GDM1 (cell line): ENCODE measurements at places on chromosomes 11 and 22.

DNA sequence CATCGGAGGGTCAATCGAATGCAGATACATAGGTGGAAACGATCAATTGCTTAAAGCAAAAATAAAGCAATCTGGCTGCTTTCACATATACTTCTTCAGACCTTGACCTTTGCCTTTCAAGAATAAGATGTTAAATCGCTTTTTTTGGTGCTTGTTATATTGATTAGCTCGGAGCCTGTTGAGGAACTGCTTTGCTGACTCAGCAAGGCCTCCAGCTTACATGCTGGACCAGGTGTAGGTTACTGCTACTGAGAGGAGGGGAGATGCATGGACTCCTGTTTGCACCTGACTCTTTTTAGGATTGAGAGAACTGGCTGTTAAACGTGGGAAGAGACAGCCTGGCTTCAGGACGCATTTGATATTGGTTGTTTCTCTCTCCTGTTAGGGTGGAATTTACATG is 31.3 kb upstream of the NELL1 start:
- no peak for DNase-seq

DNA sequence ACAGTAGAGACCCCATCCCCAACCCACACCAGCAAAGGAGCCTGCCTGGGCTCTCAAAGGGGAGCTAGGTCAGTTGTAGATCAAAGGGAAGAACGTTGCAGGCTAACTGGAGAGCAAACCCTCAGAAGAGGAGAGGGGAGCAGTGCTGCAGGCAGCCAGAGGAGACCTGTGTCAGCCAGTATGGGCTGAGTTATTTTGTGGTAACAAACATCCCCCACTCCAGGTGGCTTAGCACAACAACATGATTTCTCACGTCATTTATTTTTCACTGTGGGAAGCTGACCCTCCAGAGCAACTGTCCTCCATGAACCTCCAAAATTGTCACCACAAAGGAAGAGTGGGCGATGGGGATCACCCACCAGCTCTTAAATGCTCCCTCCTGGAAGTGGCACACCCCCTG is 19.8 kb upstream of the SHANK2 start:
- no peak for DNase-seq

- DNase-seq, result no peak
Observed at GRCh38 chr11:33615751-33616150, 84.9 kb downstream of the C11orf91 start.

DNA sequence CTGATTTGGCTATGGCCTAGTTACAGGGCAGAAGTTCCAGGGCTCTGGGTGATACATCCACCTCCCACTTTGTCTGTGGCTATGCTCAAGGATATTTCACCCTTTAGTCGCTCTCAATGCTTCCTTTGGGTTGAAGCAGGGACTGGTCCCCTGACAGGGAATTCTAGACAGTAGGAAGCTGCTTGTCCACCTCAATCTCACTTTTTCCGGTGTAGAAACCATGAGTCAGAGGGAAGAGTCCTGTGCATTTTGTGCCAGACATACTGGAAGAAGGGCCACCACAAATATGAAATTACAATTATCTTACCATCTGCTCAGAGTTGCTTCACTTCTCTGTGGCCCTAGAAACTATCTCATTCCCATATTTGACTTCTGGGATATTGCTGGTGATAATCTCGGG is 413.7 kb upstream of the FAT3 start:
- DNase-seq, result no peak

- DNase-seq, result no peak
Observed at GRCh38 chr22:38947321-38948140, 9.9 kb upstream of the APOBEC3A start.

- DNase-seq, result no peak
Observed at GRCh38 chr11:19711911-19712280, 741 bp upstream of the NAV2 start.

DNA sequence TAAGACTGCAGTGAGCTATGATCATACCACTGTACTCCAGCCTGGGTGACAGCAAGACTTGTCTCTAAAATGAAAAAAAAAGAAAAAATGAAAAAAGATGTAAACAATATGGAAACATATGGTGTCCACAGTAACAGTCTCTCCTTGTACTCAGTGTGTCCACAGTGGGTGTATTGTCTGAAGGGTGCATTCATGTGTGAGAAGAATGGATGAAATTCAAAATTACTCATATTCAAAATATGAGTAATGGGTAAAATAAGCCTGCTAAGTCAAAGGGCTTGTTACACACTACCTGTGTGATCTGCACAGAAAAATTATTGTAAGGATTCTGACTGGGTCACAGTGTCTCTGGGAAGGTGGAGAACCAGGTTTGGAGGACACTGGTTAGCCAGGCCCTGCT is 26.9 kb downstream of the PPFIA1 start:
- DNase-seq, result no peak

GRCh38 chr11:84476581-84476980 is 1150.6 kb downstream of the DLG2 start:
- DNase-seq, result no peak

GRCh38 chr11:119726585-119727522 is 2.1 kb downstream of the NECTIN1 start:
- DNase-seq, result no peak

DNA sequence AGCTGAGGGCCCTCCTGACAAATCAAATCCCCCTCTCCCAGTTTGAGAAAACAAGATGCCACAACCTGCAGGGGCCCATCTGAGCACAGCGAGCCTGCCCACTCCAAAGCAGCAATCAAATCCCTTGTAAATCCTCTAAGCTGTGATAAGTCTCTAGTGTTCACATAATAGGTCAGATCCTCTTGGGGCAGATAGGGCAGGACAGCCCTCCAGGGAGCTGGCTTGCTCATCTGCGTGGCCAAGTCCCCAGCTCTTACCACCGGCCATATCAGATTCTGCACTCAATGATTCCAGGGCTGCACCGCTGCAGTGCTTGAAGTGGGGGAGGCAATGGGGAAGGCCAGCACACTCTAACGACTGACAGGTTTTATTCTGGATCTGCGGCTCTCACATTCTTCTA is 29.6 kb upstream of the FLI1 start:
- no peak for DNase-seq
